ENCODE measurements at places on chromosomes 16 and 17.

GRCh38 chr17:7111784-7112509 lies 2.7 kb downstream of the ASGR2 start:
- H3K36me3 ChIP-seq, result no peaks in the 10 kb centered on the region
- H3K27me3 ChIP-seq, result no peaks in the 10 kb centered on the region
- DNase-seq, result no peak
- no peak overlapping the region for H3K27ac ChIP-seq

GRCh38 chr16:15658149-15658548 lies 8.1 kb downstream of the NDE1 start:
- no peaks in the 10 kb centered on the region for H3K27me3 ChIP-seq
- peaks cover 57% of the 10 kb centered on the region for H3K36me3 ChIP-seq
- H3K4me3 ChIP-seq, result no peak overlapping the region

DNA sequence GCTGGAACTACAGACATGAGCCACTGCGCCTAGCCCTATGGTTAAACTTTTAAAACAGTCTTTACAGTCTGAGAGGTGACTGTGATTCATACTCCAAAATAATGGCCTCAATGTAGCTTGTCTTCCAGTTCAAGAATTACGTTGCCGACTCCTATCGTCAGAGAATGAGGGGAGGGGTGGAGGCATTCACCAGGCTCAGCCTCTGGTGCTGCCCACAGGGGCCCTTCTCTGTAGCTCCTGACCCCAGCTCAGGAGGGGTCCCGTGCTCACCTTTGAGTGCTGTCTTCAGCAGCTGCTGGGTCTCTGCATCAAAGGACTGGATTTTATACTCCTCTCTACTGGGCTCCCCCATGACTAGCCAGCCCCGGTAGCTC lies 1.2 kb downstream of the MIF4GD start:
- no peak for DNase-seq
- peaks cover 30% of the 10 kb centered on the region for H3K4me1 ChIP-seq
- peak overlapping the region; percentile 85 for H3K4me3 ChIP-seq
- peak overlapping the region; percentile 93 for H3K27ac ChIP-seq

DNA sequence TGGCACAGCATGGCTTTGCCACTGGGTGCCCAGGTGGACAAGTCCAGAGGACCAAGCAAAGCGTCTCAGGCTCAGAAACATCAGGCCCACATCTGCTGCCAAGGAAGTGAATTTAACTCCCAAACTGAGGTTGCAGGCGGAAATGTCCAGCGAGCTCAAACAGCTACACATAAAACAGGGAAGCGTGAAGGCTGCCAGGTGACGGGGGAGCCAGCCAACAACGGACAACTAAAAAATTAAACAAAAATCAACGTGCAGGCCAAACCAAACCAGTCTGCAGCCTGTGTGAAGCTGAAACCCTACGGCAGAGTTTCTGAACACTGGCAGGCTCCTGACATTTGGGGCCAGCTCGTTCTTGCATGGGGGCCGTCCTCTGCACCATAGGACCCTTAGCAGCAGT lies 2.5 kb downstream of the TK1 start:
- H3K27ac ChIP-seq, result no peak overlapping the region
- no peaks in the 10 kb centered on the region for H3K27me3 ChIP-seq
- H3K4me3 ChIP-seq, result peak overlapping the region; percentile 38
- H3K36me3 ChIP-seq, result peaks cover 41% of the 10 kb centered on the region

GRCh38 chr17:80112471-80113032 lies 11.2 kb downstream of the GAA start:
- no peak overlapping the region for H3K4me3 ChIP-seq
- no peaks in the 10 kb centered on the region for H3K27me3 ChIP-seq
- DNase-seq, result no peak

DNA sequence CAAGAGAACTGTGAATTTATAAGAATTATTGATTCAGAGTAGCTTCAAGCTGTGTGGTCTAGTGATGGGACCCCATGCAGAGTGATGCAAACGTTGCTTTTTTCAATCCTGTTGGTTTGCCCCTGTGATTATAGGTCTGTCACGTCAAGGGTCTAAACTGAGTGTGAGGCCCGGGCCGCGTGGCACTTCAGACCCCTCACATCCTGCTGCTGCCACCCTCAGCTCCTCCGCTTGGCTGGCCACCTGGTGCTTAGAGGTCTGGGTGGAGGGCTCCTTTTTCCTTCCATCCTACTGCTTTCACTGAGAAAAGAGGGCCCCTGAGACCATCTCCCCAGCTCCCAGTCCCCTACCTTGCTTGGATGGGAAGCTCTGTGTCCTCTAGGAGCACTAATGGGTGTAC lies 12.0 kb downstream of the MYL4 start:
- H3K4me3 ChIP-seq, result no peak overlapping the region
- H3K27me3 ChIP-seq, result peaks cover 2% of the 10 kb centered on the region
- H3K36me3 ChIP-seq, result peaks cover 3% of the 10 kb centered on the region
- DNase-seq, result no peak
- H3K4me1 ChIP-seq, result peaks cover 31% of the 10 kb centered on the region

GRCh38 chr17:40329839-40330794 lies 21.1 kb downstream of the RARA start:
- peaks cover 82% of the 10 kb centered on the region for H3K4me1 ChIP-seq
- peaks cover 47% of the 10 kb centered on the region for H3K36me3 ChIP-seq
- H3K27ac ChIP-seq, result peak overlapping the region; percentile 74
- no peak for DNase-seq

DNA sequence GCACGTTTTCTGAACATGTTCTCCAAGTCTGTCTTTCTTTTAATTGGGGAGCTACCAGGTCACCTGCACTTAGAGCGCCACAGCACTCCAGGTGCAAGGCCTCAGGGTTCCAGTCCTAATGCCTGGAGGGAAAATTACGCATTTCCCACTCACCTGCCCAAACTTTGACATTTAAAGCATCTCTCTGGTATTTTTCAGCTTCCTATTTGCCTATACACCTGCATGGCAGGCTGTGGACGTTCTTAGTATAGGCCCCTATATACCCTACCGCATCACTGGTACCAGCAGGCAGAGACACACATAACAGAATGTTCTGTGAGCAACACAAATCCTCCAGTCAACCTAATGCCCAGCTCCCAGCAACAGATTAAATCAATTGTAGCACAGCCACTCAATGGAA lies 213.3 kb downstream of the MRTFB start:
- H3K36me3 ChIP-seq, result peaks cover 4% of the 10 kb centered on the region
- peaks cover 4% of the 10 kb centered on the region for H3K27me3 ChIP-seq
- no peak for DNase-seq
- H3K4me1 ChIP-seq, result peaks cover 12% of the 10 kb centered on the region

GRCh38 chr17:42288803-42289610 lies 709 bp downstream of the STAT5A start:
- peak overlapping the region; percentile 95 for H3K27ac ChIP-seq
- H3K27me3 ChIP-seq, result no peaks in the 10 kb centered on the region
- H3K4me1 ChIP-seq, result peaks cover 46% of the 10 kb centered on the region
- H3K4me3 ChIP-seq, result peak overlapping the region; percentile 88
- DNase-seq, result peak; percentile 55

GRCh38 chr16:77618951-77619350 lies 103.4 kb upstream of the NUDT7 start:
- no peak overlapping the region for H3K4me3 ChIP-seq
- no peaks in the 10 kb centered on the region for H3K4me1 ChIP-seq
- H3K27me3 ChIP-seq, result no peaks in the 10 kb centered on the region
- H3K36me3 ChIP-seq, result no peaks in the 10 kb centered on the region

DNA sequence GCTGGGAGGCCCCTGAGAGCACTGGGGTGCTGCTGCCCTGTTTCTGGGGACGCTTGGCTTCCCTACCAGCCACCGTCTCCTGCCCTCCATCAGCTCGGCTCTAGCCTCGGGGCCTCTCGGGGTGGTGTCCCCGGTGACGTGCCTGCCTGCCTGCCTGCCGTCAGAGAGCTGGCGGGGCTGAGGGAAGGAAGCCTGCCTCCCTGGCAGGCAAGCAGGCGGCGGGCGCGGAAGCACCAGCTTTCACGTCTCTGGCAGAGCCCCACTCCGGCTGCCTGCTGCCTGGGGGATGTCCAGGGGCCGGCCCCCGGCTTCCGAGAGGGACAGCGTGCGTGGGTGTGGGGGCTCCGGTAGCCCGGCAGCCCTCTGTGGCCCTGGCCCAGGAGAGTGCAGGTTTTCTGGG lies 9.3 kb downstream of the CENPX start:
- no peak for DNase-seq
- H3K4me1 ChIP-seq, result no peaks in the 10 kb centered on the region
